ENCODE measurements at places on chromosomes 1 and 21.

DNA sequence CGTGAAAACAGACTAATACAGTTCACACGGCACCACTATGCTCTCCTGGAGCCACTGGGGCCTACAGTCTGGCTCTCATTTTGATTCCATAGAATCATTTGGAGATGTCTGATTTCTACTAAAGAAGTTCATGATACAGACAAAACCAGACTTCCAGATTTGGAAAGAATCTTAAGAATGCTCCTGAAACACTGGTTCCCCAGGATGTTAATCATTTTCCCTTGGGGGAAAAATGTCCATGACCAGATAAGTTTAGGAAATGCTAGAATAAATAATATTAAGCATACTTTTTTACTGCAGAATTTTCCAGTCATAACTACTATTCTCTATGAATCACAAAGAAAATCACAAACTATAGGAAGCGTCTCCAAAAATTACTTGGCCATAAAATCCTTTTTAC lies 63.0 kb upstream of the RGS7 start:
- no peak for DNase-seq

DNA sequence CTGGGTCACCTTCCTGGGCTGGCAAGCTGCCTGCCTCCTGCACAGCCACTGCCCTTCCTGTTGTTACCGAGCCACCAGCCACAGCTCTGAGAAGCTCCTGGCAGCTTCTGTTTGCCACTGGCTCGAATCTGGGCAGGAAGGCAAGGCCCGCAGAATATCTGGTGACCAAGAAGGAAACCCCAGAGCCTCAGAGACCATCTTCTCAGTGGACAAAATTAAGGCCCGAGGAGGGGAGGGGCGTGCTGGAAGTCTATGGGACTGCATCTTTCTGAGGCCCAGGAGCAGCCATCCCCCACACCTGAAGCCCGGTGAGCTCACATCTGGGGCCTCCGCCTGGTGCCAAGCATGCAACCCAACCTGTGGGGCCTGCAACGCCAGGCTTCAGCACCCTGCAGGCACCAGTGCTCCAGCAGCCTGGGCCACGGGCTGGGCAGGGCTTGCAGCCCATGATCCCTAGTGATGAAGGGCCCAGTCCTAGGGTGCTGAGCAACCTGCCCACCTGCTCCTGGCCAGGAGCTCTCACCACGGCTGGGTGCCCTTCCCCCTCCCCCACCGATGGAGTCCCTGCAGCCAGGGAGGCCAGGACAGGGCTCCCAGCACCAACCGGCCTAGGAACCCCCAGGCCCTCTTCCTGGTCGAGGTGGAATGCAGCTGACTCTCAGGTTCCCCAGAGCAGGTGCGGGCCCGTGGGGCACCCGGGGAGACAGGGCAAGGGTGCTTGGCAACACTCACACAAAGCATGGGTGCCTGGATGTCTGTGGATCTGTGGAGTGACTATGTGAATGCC lies 879 bp downstream of the CPTP start:
- DNase-seq = no peak

- DNase-seq = no peak
Measured at GRCh38 chr1:26221094-26221493, 12.9 kb upstream of the CEP85 start.

DNA sequence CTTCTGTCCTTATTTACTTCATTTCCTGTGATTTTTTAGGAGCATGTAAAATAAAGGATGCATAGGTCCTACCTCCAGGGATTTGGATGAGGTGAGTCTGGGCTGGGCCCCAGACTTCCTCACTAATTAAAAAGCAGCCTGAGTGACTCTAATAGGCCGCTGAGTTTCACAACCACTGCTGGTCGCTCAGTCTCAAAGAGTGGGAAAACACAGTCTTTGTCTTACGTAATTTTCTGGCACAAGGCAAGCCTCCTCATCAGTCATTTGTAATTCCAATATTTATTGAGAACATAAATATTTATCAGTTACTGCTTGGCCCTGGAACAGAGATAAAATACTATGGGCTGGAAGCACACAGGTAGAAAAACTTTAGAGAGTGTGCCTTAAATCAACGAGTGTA lies 195.4 kb upstream of the RUNX1 start:
- no peak for DNase-seq

DNA sequence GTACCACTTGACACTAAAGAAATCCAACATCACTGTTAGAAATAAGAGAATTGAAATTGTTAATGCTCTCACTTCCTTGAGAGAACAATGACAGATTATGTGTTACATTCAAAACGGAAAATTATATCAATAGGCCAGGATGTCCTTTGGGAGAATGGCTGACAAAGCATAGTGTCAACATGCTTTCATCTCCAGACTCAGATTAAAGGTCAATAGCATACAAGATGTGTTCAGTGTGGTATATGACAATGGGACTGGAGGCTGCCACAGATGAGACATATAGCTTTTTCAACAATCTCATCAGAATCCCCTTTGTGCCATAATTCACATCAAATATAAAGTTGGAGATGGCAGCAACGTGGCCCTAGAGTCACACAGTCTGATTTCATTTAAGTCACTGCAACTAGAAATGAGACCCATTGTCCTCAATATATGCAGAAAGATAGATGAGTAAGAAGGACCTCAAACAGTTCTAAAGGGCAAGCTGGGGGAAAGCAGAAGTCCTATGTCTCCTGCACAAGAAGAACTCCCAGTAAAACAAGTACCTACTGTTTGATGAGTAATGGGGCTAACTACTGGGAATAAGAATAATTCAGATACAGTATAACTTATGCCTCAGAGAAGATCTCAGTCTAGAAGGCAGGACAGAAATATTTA lies 327.9 kb downstream of the TTLL7 start:
- DNase-seq = no peak

- DNase-seq = no peak
Measured at GRCh38 chr1:222339376-222339947, 208.4 kb downstream of the HHIPL2 start.

DNA sequence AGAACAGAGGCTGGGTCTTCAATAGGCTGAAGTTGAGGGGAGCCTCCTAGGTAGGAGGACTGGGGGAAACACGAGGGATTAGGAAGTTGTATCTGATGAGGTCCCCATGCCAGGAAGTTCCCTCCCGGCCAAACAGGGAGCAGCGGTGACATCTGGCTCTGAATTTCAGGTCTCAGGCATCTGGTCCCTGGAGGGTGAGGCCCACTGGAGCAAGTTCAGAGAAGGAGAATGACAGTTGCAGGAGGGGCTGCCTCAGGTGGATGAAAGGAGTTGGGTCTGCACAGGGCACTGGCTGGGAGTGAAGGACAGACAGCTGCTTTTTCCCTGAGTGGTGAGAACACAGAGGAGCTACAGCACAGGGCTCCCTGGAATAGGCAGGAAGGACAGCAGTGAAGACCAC lies 9.1 kb downstream of the TMEM9 start:
- DNase-seq = no peak

DNA sequence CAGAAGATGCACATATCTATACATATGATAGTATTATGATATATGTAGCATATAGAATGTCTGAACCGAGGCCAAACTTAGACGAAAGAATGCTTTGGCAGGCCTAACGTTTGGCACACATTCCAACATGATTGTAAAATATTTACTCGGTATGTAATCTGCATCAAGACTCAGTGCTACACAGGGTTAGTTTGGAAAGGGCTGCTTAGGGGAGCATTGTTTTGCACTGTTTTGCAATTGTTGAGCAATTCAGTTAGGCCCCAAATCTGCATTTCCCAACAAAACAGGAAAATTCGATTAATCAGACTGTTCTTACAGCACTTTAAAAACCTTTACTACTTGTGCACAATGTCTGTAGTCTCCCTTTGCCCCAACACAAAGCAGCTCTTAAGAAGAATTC lies 216.0 kb upstream of the NEGR1 start:
- no peak for DNase-seq

DNA sequence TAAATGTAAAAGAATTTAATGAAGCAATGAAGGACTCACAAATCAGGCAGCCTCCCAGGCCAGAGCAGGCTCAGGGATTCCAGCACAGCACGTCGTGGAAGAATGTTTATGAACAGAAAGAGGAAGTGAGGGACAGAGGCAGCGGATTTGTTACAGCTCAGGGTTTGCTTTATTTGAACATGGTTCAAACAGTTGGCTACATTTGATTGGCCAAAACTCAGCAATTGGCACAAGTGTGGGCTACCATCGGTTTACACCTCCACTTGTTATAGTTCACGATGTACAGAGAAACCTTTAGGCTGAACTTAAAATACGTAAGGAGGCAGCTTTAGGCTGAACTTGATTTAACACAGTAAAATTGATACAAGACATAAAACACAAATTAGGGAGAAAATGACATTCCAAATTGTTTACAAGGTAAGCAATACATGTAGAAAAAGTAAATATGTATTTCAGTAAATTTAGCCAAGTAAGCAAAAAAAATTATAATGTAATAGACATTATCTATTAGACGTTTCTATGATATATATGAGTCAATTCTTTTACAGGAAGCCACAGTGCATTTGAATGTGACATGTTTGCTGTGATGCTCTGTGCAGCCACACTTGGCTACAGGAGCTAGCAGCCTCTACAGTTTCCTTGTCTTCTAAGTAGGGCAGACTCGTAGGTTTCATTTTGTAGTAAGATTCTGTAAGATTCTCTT lies 126.5 kb downstream of the ADSS2 start:
- DNase-seq = peak; percentile 69

DNA sequence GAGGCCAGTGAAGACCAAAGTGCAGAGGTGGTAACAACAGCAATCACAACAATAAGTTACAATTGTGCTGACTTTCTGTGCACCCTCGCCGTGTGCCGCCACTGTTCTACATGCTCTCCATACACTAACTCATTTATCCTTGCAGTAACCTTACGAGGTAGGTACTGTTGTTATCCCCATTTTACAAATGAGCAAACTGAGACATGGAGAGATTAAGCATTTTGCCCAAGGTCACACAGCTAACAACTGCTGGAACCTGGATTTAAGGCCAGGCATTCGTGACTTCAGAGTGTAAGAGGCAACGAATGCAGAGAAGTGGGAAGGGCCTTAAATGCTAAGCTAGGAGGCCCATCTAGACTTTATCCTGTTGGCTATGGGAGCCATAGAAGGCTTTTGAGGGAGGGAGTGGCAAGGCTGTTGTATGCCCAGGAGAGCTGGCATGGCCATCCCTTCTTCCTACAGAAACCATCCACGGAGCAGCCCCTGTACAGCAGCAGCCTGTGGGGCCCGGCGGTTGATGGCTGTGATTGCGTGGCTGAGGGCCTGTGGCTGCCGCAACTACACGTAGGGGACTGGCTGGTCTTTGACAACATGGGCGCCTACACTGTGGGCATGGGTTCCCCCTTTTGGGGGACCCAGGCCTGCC lies 36.6 kb downstream of the AZIN2 start:
- DNase-seq = no peak

- no peak for DNase-seq
Measured at GRCh38 chr1:208787219-208787618, 543.0 kb upstream of the PLXNA2 start.

- DNase-seq = no peak
Measured at GRCh38 chr1:168734946-168735345, 5.9 kb upstream of the DPT start.

GRCh38 chr1:222117809-222118208 lies 375.9 kb upstream of the DUSP10 start:
- no peak for DNase-seq

DNA sequence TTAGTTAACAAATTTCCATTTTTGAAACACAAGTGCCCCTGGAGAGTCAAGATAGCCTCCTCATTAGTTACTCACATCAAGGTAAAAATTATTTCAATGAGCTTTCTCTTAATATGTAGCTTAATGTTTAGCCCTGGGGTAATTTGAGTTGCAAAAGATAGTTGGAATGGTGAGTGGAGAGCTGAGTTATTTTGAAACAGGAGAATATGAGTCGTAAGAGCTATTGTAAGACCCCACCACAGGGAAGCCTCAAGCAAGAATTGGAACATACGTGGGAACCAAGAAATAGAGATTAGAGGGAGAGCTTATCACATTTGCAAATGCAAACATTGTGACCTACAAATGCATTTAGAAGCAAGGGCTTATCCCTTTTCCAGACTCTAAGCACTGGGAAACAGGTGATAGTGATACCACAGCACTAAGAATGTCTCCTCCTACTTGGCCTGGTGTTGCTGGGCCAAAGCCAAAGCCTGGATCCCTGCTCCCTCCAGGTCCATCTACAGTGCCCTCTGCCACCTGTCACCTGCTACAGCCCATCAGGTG lies 635.1 kb downstream of the PTPRC start:
- no peak for DNase-seq

- no peak for DNase-seq
Measured at GRCh38 chr21:21204366-21204996, 206.3 kb downstream of the NCAM2 start.

DNA sequence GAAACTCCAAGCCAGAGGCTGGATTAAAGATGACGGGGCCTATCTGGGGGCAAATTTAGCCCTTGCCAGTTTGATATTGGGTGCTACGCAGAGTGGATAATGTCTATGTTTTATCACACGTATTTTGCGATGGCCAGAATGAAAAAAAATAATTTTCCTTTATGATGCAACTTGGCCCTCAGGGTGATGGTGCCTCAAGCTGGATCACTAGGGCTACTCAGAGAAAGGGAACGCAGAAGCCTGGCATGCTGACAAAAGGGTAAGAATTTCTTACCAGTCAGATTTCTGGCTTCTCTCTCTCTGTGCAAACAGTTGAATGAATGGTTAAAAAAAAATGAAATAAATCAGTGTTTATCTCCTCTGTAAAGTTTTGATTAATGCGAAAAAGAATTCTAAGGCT lies 32.6 kb upstream of the NEK2 start:
- no peak for DNase-seq

DNA sequence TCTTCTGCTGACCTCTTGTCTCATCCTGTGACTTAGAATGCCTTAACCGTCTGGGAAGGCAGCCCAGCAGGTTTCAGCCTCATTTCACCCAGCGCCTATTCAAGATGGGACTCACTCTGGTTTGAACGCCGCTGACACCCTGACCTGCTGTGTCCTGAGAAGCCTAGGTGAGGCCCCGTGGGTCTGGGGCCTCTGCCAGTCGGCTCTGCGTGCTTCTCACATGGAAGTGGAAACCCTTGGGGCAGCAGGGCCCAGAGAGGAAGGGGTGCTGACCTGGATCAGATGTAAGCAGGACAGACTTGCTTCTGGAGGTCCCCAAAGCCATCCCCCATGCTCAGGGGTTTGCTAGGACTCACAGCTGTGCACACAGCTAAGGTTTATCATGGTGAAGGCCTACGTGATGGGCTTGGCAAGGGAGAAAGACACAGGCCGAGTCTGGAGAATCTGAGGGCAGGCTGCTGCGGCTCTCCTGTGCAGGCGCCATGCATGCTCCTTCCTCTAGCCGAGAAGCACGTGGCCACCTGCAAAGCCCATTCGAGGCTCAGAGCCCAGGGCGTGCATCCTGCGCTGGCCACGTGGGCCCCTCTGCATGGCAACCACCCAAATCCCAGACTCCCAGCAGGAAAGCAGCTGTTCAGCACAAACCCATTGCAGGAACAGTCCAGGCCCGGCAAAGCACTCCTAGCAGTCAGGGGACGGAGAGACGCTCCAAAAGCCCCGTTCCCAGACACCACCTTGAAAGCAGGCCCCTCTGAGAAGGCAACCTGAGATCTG lies 3.8 kb downstream of the TRPM2 start:
- DNase-seq = no peak
